ENCODE measurements at places on chromosomes 2 and 18.

GRCh38 chr2:85998071-85998991, 107.4 kb downstream of the POLR1A start:
- DNase-seq, result no peak

DNA sequence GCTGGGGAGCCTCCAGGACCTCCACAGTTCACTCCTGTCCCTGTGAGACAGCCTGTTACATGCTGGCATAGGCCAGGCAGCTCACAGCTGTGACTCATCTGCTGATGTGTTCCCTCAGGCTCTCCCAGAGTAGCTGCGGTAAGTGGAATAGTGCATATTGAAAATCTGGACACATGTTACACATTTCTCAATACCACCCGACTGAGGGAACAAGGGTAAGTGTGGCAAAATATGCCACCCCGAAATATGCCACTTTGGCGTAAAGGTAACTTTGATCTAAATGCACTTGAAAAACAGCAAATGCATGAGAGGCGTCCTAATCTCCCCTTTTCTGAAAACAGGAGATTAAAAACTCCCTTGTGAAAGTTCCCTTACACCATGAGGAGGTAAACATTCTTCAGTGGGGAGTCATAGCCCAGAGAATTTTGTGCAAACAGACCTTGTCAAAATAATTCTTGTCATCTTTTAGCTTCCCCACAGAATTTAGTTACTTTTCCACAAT, 557.9 kb downstream of the CCDC85A start:
- DNase-seq, result no peak

DNA sequence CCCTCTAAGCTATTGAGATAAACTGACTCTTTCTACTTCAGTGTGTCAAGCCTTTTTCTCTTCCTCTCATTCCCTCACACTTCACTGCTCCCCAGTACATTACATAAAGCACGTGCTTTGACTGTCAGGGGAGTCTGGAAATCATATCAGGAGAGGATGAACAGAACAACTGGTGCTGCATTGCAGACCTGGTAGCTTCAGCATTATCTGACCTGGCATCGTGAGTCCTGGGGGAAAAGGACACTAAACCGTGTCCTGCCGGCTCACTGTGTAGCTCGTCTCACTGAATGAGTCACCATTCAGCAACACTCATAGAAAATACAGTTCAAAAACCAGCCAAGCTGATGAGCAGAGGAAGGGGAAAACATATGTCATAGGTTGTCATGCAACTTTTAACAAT, 108.5 kb upstream of the UNC80 start:
- no peak for DNase-seq

GRCh38 chr2:41320491-41320890, 727.3 kb upstream of the PKDCC start:
- DNase-seq, result no peak

DNA sequence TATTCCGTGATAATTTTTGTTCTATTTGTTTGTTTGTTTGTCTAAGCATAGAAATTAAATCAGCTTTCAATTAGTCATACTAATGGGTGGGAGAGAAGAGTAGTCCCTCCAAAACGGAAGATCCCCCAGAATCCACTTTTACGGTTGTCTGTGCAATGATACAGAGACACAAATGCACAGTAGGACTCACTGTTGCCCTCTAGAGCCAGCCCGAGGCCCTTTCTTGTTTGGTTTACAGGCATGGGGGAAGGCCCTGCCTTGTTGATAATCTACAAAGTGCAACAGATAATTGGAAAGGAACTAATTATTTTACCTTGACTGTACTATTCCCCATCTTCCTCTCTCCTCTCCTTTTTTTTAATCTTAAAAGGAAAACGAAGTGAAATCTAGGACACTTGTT, 121.1 kb downstream of the ACOXL start:
- peak; percentile 52 for DNase-seq

GRCh38 chr2:154698296-154698720, at the start of gene KCNJ3:
Gene KCNJ3 (plus strand): TSS chr2:154698695. CDS start chr2:154698776, 81 bp downstream.
- DNase-seq, result no peak

- no peak for DNase-seq
These were observed 6.6 kb upstream of the HPCAL1 start for GRCh38 chr2:10296142-10296541.

- peak; percentile 32 for DNase-seq
These were observed 11.1 kb downstream of the NR4A2 start for GRCh38 chr2:156321243-156321904.

DNA sequence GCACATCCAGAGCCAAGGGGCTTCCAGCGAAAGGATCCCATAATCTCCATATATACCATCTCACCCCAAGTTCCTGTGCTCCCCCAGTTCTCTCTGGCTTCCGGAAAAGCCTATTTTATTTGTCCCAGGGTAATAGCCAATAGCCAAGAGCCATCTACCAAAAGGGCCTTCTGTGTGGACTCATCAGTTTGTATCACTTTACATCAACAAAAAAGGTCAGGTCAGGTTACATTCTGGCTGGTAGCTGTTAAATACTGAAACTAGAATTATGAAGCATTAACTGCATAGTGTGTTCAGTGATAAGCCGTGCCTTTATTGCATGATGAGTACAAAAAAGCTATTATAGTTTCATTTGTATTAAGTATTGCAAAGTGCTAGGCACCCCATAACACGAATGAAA, 223.7 kb downstream of the IRS1 start:
- DNase-seq, result no peak

GRCh38 chr2:189074506-189074905, 100.3 kb downstream of the COL3A1 start:
- no peak for DNase-seq

DNA sequence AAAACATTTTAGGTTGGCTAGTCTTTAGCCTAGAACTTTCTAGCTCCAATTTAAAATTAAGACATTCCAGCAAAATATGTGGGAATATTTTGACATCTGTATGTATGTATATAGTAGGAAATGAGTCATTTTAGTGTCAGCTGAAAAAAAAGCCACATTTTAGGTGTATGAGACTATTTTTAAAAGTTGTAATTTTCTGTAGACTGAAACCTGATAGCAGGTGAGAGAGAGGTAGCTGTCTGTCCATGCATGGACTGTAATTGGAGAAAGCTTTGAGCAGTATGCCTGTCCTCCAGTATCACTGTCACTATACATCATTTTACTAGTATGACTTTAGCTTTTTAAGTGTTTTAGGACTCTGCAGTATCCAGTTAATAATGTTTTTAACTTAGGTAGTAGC, 26.1 kb upstream of the PPP1R1C start:
- no peak for DNase-seq

DNA sequence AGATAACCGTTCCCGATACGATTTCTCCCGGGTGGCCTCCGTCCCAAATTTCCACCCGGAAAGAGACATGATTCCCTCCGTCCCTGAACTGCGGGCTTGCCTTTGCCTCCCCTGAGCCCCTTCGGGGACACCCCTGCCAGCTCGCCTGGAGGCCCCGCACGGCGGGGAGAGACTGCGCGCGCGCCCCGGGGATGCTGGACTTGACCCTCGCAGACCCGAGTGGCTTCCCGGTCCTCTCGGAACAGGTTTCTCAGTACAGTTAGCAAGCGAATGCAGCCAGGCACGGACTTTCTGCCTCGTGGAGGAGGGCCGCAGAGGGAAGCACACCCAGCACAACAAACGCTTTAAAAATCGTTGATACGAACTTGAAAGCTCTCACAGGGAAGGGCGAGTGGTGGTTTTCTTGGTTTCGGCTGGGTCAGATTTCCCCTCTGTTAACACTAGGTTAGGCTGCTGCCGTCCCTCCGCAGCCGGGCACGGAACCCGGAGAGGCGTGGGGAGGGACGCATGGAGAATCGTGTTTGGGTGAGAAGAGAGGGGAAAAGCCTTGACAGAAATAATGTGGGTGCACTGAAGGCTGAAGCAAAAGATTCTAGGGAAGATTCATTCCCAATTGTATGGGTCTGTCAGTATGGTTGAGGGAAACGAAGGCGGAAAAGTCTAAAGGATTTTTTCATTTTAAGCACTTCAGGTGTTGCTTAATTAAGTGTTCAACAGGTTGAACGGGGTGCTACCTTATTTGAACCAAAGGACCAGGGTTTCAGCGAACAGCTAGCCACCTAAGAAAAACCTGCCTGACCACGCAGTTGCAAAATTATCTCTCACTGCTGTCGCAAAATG, 916 bp downstream of the TNFRSF11A start:
- DNase-seq, result peak; percentile 13

GRCh38 chr18:48607056-48607984, 68.5 kb downstream of the CTIF start:
- no peak for DNase-seq

DNA sequence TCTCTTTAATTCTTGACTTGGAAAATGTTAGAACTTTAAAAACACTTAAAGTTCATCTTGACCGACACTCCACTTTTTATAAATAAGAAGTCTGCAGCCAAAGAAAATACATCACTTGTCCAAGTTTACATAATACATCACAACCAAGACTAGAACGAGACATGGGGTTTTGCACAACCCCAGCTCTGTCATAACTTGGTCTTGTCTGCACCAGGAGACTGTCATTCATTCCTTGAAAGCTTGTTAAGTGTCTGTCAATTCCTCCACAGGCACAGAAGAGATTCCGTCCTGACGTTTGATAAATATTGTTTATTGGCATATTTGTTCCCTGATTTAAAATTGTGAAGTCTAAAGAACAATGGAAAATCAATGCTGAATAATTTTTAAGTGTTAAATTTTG, 139.5 kb upstream of the SETBP1 start:
- DNase-seq, result no peak

- DNase-seq, result no peak
These were observed at the start of gene KLHL30 for GRCh38 chr2:238138331-238139195. Gene KLHL30 (plus strand): TSS chr2:238138668. CDS start chr2:238140755, 2,087 bp downstream.

- DNase-seq, result no peak
These were observed 1.3 kb downstream of the DCDC2C start for GRCh38 chr2:3704692-3705091.

GRCh38 chr2:105102963-105103421, 65.1 kb downstream of the MRPS9 start:
- no peak for DNase-seq

DNA sequence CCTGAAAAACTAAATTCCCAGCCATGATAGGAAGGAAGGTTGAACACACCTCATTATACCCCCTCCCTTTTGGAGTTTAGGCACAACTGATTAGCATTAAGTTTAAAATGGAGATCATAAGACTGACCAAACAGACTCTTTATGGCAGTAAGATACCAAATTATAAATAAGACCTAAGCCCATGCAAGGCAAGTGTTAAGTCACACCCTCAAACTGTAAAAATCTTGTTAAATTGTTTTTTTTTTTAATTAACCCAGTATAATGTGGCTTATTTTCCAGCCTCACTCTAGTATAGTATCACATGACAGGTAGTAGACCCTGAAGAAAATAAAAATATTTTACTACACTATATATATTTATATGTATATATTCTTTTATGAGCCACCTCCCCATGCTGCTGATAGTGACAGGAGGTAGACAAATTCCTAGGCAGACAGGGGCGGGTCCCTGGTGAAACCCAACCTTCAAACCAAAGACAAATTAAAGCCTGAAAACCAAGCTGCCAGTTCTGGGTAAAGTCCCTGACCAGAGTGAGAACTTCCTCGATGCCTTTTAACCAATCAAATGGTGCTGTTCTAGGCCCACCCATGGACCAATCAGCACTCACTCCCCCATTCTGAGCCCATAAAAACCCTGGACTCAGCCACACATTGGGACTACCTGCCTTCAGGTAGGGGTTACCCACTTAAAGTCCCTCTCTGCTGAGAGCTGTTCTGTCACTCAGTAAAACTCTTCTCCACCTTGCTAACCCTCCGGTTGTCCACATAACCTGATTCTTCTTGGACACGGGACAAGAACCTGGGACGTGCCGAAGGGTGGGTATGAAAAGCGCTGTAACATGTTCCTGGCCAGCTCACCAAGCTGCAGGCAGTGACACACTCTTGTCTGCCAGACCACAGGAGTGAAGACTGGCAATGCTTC, 123.9 kb upstream of the B3GNT2 start:
- DNase-seq, result no peak

GRCh38 chr2:172103471-172104272, 972 bp upstream of the DLX2 start:
- DNase-seq, result peak; percentile 57

DNA sequence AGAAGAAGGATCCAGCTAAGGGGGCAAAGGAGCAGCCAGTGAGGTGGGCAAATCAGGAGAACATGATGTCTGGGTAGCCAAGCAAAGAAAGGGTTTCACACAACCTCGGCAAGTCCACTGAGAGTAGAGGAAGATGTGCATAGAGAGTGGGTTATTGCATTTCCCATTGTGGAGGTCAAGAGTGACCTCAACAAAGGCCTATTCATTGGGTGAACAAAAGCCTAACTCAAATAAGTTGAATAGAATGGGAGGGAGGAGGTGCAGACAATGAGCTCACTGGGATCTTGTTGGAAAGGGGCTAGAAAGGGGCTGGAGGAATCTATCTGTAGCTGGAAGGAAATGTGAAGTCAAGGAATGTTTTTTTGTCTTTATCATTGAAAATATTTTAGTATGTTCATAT, 14.0 kb upstream of the PDCL3 start:
- DNase-seq, result no peak
